GM12891 (cell line): ENCODE measurements at places on chromosomes 16 and 17.

GRCh38 chr17:49873926-49874325 is 26.1 kb upstream of the TAC4 start:
- no peak for DNase-seq

DNA sequence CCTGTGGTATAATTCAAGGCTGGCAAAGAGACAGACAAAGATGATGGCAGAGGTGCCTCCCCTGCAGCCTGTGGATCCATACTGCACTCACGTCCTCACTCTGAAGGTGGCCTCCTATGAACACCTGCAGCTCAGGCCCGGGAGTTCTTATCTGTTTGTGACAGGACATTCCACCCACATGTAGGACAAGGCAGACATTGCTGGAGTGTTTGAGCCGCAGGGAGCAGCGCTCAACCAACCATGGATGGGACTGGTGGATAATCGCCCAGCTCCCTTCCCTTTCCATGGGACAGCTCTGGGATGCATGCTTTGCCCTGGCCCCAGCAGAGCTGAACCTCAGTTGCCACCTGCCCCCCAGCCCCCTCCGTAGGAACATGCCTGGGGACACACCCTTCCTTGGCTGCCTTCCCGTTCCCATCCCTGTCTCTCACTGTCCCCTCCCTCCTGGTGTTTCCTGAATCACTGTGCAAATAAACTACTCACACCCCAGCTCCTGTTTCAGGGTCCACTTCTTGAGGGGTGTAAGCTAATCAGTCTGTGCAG is 22.2 kb downstream of the ITPRIPL2 start:
- DNase-seq, result no peak

GRCh38 chr16:734208-734980 is 6.4 kb downstream of the CIAO3 start:
- DNase-seq, result no peak

- DNase-seq, result peak; percentile 64
These were observed 19.8 kb downstream of the COX4I1 start for GRCh38 chr16:85819245-85819644.

DNA sequence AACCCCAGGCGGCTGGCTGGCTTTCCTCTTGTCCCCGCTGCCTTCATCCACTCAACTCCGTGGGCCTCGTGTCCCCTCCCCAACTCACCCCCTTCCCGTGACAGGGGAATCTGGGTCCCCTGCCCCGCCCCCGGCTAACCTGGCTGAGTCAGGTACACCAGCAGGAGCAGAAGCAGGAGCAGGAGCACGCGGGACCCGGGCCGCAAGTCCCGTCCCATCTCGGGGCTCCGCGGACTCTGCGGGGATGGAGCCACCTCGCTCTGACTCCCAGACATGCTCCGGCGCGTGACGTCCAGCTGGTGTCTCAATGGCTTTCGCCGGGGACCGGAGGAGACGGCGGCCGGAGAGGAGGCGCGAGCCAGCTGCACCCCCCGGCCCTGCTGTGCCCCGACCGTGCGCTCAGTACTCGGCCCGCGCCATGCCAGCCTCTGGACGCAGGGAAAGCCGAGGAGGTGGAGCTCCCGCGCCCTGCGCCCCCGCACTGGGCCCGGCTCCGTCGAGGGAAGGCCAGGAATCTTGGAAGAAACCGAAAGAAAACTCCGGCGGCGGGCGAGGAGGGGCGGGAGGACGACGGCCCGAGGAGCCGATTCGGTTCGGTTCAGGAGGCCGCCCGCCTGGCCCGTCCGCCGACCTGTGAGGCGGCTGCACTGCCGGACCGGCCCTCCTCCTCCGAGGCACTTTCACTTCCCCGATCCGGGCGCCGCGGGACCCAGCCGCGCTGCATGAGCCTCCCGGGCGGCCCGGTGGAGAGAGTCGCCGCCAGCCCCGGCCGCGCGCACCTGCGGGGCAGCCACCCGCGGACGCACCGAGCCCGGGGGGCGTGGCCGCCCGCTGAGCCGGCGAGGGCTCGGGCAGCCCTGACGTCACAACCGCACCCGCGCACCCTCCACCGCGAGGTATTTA is at the start of the genes CXCL16 and ZMYND15:
TSS of gene CXCL16 (minus strand) at position 807 of the 903 bp plus-strand sequence. CDS start at position 218, 589 bp downstream.
TSS of gene ZMYND15 (plus strand) at position 712 of the 903 bp plus-strand sequence. CDS start 716 bp downstream, outside the sequence.
- DNase-seq, result peak; percentile 85

DNA sequence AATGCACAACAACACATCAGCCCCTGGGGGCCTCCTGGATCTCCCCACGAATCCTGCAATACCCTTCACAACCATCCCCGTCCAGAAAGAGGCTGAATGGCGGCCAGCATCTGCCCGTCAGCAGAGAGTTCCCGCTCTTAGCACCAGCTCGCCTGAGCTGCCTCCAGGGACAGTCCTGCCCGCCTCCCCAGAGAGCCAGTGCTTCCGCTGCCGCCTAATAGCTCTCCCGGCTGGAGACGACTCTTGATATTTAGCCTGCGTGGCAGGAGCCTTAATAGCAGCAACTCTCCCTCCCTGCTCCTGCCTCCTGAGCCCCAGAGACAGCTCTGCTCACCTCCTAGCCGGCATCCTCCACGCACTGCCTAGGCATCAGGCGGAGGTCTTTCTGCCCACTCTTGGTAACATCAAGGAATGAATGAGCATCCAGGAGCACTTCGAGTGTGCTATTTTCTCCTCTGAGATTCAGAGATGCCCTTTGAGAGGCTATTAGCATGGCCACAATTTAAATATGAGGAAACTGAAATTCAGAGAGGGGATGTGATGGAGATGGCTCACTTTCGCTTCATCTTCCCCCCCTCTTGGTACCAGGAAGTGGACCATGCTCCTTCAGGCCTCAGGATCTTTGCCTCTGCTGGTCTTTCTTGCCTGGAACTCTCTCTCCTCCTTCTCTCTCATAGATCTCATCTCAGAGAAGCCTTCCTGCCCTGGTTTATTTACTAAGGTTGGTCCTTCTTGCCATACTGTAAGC is 67.9 kb downstream of the RAI1 start:
- DNase-seq, result no peak
